ENCODE measurements at places on chromosomes 7 and 10.
A peak's percentile ranks its signal among the peaks of the same experiment; 100 is the strongest.

- DNase-seq = no peak
Measured at GRCh38 chr7:27088002-27088922, 7.5 kb downstream of the HOXA1 start.

DNA sequence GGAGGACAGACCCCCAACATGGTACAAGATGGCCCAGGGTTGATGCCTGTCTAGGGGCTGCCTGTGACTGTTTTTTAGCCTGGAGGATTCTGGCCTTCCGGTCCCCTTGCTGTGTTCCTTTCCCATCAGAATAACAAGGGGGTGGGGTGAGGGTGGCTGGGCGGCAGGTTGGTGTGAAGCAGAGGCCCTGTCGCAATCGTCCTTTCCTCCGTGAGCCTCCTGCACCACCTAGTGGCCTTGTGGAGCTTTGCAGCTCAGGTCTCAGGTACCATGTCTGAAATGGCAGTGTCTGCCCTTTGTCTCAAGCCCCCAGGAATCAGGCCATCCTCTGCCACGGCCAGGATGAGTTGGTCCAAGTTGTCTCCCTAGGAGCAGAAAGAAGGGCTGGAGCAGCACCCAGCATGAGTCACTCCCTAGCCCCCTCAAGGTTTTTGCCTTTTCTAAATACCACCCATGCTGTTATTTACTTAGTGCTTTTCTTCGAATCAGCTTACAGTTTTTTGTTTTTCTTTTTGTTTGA lies 24.2 kb downstream of the TACR2 start:
- DNase-seq = peak; percentile 61

- DNase-seq = peak; percentile 68
Measured at GRCh38 chr7:148698007-148698396, 701 bp upstream of the CUL1 start.

DNA sequence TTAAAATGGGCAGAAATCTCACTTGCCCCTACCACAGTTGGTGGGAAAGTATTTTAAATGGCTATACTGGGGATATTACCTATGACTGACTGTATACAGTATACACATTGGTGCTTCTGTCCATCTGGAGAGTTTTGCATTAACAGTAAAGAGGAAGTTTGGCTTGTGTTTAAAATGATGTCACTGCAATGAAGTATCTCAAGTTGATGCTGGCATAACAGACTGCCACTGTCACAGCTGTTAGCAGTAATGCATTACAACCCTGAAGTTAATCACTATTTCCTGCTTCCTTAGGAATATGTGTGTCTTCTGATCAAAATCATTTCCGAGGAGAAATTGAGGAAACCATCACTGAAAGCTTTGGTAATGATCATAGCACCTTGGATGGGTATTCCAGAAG lies 1.9 kb downstream of the DKK1 start:
- no peak for DNase-seq

- DNase-seq = no peak
Measured at GRCh38 chr10:87750817-87751216, 67.2 kb downstream of the ATAD1 start.

- no peak for DNase-seq
Measured at GRCh38 chr10:9339716-9340115, 1285.2 kb downstream of the GATA3 start.

DNA sequence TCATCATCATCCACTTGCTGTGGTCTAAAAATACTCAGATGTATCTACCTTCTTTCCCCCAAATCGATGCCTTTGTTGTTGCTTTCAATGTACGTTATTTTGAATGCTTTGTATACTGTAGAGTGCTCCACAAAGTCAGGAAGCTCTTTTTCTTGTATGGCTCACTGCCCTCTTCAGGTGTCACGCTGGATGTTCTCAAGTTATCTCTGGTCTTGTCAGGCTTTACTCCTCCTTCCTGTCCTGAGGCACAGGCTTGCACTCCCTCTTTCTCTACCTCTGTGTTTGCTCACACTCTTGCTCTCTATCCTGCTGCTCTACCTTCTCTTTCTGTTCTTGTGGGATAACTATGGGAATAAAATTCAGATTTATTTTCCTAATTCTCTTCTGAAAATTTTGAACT lies 381.3 kb downstream of the NRG3 start:
- no peak for DNase-seq

Data from NCI-H1092 treated with DMSO at 0.1 percent for 48 hours (cell line).